ENCODE measurements at places on chromosomes 7 and 10.

DNA sequence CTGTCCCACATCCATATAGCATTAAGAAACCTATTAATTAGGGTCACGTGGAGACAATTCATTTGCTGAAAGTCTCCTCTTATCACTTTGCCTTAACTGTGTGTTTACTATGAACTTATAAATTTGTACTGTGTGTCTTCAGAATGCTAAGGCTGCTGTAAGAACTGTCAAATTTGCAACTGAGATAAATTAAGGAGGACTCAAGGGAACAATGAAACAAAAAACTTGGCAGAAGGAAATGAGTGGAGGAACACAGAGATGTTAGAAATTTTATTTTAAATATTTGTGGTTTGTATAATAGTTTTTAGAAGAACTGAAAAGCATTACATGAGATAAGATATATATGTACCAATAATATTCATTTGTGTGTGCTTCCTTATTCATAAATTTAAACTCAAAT lies 1005.3 kb upstream of the SORCS1 start:
- DNase-seq: no peak

DNA sequence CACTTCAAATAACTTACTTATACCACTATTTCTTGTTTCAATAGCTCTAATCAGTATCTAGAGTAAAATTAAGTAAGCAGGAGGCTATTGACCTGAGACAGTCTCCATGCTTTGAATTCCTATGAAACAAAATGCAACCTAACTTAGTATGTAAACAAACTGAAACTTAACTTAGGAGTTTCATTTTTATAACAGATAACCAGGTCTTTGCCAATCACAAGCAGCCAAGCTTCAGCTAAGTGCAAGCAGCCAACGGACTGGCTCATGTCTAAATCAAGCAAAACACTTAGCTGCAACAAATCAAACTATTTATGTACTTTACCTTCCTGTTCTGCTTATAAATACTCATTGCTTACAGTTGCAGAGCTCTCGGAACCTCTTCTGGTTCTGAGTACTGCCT lies 4.4 kb upstream of the GSTK1 start:
- DNase-seq: no peak

GRCh38 chr10:131075218-131075770 lies 236.2 kb downstream of the TCERG1L start:
- DNase-seq: no peak

- DNase-seq: no peak
Observed at GRCh38 chr10:111430070-111430469, 353.2 kb downstream of the ADRA2A start.

DNA sequence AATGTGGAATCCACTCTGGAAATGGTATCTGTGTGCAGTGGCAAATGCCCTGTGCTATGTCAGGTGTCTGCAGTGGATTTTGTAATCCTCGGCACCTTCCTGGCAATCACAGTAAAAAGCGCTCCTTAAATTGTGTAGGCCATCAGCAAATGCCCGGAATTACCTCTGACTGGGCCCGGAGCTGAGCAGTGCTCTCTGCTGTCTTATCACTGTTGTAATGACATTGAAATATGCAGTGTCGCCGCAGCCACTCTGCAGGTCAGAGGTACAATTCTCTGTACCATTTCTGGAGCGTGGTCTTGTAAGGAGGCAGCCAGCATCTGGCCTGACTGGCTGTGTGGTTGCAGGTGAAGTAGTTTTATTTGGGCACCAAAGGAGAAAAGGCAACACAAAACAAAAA lies 416.4 kb upstream of the MKI67 start:
- no peak for DNase-seq

- no peak for DNase-seq
Observed at GRCh38 chr7:29239638-29240037, 45.1 kb downstream of the CHN2 start.

GRCh38 chr10:30818854-30819253 lies 189.3 kb upstream of the LYZL2 start:
- DNase-seq: no peak

DNA sequence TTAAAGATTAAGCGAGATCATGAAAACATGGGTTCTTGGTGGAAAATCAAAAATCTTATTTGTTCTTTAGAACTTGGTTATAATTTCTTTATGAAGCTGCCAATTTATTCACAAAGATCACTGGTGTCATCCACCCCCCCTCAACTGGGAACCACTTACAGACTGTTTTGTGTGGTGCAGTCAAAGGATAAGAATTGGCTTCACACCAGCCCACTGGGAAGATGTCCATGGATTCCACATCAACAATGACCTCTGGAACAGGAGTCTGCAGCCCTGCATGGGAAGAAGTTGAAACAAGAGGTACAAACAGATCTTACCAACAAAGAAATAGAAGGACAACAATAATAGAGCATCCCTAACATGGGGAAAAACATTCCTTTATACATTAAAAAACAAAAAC lies 205.2 kb downstream of the SFMBT2 start:
- no peak for DNase-seq

DNA sequence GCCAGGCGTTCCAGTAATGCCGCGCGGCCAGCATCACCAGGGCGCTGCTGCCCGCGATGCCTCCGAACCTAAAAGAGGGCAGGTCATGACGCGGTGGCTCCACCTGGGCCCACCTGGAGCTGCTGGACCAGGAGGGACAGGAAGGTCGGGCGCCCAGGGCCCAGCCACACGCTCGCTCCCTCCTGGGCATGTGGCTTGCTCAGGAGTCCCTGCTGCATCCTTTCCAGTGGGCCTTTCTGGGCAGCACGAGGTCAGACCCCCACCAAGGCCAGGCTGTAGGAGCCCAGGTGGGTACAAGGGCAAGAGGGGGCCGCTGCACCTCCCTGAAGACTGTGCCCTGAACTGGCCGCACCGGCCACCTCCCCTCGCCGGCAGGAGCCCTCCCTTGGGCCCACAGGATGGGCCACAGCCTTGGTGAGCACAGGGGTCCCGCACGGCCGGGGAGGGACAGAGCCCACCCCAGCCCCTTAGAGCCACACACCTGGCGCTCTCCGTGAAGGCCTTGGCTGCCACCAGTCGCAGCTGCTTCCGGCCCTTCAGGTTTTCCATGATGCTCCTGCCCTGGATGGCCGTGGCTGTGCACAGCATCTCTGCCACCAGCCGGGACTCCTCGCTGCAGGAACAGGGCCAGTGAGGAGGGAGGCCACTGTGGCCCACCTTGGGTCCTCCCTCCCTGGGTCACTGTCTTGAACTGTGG lies 43.2 kb downstream of the CFAP46 start:
- DNase-seq: no peak

- no peak for DNase-seq
Observed at GRCh38 chr10:22672319-22673090, 41.9 kb downstream of the PIP4K2A start.

- DNase-seq: no peak
Observed at GRCh38 chr7:6375348-6376101, 72.2 kb downstream of the DAGLB start.

DNA sequence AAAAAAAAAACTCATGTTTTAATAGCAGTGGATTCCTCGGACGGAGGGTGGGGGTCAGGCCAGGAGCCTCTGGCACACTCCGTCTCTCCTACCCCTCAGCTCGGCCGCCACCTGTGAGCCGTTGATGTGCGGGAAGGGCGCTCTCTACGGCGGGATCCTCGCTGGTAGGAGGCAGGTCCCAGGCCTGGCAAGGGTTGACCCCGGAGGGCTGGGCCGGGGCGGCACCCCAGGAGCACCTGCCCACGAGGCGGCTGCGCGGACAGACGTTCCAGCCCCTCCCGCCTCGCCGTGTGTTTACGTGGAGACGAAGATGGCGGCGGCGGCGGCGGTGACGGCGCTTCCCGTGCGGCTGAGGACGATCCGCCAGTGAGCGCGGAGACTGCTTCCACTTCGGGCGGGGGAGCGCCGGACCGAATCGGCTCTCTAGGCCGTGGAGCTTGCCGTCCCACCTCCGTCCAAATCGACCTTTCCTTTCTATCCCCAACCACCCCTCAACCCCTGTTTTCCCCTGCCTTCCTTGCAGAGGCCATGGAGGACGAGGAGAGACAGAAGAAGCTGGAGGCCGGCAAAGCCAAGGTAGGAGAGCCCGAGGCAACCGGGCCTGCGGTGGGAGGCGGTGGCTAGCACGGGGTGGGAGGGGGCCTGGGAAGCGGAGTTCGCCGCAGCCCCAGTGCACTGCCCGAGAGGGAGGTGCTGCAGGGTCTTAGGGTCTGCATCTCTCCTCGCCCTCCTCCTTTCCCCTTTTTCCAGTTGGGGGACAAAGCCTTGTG lies at the start of gene AKAP9:
Gene AKAP9, plus strand, starts transcription at position 291 of the 770 bp plus-strand sequence. Its CDS starts 238 bp downstream, at position 529.
- peak; percentile 93 for DNase-seq

- no peak for DNase-seq
Observed at GRCh38 chr7:158446281-158446680, 141.3 kb downstream of the PTPRN2 start.

DNA sequence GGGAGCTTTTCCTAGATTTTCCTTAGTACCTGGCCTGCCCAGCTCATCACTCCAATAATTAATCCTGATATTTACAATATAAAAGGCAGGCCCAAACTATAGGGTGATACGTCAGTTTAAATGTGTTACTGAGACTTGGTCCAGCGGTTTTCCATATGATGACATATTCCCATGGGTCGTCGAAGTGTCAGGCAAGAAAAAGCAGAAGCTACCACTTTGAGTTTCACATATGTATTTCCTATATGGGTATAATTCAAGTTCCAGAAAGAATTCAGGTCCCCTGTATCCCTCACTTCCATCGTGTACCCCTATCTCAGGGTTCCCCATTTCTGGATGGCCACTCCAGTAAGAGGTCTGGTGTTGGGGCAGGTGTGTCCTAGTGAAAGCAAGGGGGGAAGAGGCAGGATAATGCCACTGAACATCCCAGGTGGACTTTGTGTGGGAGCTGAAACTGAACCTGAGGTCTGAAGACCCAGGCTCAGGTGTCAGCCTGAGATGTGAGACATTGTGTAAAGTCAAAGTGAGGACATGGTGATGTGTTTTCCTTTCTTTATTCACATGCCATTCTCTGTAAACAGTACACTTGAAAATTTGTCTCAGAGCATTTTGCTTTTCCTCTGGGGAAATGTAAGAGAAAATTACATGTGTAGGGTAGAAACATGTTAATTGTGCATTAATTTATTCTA lies 167.8 kb downstream of the PLXDC2 start:
- DNase-seq: no peak

DNA sequence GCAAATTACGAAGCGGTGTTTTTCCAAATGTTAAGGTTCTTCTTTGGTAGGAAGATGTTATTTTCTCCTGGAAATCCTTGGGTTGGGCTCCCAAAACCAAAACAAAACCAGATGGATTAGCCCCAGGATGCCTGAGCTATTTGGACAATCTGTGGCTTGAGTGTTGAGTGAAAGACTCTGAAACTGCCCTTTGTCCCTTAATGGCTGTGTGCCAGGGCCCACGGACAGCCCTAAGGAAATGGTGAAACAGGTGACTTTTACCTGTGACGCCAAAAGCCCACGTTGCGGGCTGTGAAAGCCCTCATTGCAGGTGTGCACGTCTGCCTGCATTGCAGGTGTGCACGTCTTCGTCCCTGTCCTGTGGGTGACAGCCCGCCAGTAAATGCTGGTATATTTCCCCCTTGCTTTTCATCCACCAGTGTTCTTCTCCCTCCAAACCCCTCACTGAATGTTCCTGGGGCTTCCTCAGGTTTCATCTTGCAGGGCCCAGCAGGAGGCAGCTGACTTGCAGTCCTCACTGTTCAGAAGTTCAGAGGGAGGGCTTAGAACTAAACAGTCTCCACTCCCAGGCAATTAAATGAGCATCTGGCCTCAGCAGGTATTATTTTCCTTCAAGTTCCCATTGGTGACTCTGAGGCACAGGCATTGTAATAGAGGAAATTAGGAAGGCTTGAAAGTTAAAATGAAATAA lies 10.7 kb downstream of the PFKP start:
- DNase-seq: no peak

- peak; percentile 48 for DNase-seq
Observed at GRCh38 chr7:29343399-29343798, 148.8 kb downstream of the CHN2 start.

GRCh38 chr10:79052291-79053080 lies 16.3 kb upstream of the ZMIZ1 start:
- no peak for DNase-seq

GRCh38 chr7:129188372-129188891 lies at the start of gene SMO:
Gene SMO, plus strand, starts transcription at chr7:129188633. Its CDS starts 519 bp downstream, at chr7:129189152.
- no peak for DNase-seq

Data from T-helper 2 cell (primary cell).